ENCODE measurements at places on chromosomes 7 and 10.

DNA sequence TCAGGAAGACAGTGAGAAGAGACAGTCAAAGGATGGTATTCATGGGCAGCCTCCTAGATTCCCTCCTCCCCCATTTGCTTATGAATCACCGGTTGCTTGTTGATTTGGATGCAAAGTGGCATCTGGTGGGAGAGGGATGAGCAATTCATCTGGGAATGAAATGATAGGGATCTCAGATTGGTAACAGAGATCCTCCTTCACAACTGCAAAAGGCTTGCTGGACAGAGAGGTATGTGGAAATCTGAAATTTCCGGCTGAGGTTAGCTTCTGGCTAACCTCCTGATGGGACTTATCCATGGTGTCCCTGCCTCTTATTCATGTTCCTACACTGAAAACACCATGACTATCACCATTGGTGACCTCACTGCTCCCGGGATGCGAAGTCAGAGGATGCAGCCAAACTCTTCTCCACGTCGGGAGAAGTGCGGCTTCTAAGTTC is 48.4 kb upstream of the PODXL start:
- peak; percentile 86 for DNase-seq

- no peak for DNase-seq
Observed at GRCh38 chr7:28999427-28999826, 41.3 kb upstream of the TRIL start.

GRCh38 chr10:66822801-66823200 is 103.0 kb upstream of the LRRTM3 start:
- DNase-seq = no peak

DNA sequence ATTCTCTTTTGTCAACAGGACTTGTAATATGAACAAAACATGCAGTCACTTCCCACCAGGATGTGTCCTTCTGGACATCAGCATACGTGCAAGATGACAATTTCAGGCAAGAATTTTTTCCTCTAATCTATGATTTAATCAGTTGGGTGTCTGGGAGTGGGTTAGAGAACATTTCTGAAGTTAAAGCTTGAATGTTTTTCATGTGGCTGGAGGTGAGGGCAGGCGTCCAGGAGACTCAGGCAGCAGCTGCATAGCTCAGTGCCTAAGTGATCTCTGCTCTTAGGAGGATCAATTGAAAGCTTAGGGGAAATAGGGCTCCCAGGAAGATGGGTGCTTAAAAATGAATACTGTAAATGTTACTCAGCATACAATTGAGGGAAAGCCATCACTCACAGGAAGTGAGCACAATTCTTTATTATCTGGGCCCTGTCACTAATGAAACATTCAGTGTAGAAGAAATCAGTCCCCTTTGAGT is 457.6 kb upstream of the KLF6 start:
- peak; percentile 92 for DNase-seq

- DNase-seq = no peak
Observed at GRCh38 chr10:92678206-92678605, 11.5 kb upstream of the HHEX start.

DNA sequence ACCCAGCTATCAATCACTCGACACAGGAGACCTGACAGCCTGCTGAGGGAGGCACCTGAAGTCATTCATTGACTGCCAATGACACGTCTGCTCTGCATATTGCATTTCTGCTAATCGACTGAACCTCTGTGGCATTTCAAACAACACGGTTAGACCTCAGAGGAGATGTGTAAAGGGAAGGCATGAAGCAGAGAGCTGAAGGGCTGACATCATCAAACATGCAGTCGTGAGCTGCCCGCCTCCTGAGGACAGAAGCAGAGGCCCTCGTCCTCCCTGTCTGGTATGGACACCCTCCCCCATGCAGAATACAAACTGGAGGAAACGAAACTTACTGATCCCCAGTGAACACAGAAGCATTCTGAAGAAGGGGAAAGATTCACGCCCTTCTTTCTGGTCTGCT is 462.6 kb upstream of the MGMT start:
- no peak for DNase-seq

DNA sequence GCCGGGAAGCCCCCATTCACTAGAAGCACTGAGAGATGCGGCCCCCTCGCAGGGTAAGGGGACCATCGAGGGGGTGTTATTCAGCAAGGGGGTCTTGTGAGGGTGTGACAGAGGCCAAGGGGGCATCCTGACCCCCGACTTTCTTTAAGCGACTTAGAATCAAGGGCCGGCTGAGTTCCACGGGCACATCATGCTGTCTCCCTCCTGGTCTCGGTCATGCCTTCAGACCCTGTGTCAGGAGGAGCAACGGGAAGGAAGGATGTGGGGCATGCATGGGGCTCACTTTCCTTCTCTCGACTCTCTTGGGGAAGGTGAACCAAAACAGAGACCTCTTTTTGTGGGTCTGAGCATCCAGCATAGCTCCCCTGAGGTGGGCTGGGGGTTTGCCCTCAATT is 2.5 kb downstream of the ACSL5 start:
- DNase-seq = no peak

DNA sequence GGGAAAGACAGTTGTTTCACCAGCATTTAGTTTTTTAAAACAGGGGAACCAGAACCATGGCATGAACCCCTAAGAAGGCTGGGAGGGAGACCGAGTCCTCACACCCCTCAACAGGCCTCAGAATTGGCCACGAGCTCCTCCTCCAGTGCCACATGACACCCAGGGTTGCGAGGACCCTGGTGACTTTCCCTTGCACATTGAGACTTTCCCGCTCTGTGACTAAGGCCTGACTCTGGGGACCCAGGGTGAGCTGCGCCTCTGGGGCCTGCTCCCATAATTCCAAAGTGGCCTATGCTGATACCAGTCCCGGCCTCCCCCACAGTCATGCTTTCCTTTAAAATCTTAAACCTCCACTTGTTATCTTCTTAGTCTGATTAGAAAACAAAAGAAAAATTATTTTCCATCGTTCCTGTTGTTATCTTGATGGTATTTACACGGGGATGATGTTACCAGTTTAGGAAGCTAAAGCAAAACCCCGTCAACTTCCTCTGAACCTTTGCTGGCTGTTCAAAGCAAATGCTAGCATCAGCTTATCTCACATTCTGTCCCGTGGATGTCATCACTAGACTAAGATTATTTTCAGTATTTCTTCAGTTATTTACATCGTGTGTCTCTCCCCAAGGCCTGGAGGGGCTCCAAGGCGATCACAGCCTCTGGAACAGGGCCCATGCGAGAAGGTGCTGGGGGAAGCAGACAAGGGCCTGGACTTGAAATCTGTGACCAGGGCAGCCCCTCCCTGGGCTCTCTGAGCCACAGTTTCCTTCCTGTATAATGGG is 42.1 kb downstream of the FAM53B start:
- DNase-seq = peak; percentile 85

- peak; percentile 45 for DNase-seq
Observed at GRCh38 chr10:67763499-67764011, 67.6 kb upstream of the CTNNA3 start.

GRCh38 chr7:149872419-149873073 is 1.2 kb upstream of the ATP6V0E2 start:
- DNase-seq = peak; percentile 86

GRCh38 chr10:132617737-132618052 is 80.1 kb downstream of the INPP5A start:
- no peak for DNase-seq

GRCh38 chr10:103548581-103549348 is 55.3 kb downstream of the NEURL1 start:
- DNase-seq = no peak

DNA sequence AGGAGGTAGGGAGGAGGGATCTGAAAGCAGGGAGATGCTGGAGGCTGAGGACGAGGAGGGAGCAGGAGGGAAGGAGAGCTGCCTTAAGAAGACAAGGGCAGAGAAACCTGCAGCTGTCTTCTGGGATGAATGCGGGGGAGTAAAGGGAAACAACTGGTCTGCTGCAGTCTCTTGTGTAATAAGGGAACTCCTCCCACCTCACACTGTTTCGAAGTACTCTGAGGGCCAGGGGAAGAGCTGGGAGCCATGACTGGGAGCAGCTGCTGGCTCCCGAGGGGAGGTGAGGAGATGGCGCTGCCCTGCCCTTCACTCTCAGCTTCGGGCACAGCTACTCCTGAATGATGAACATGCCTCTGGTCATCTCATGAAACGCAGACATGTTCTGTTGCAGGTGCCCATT is 65.1 kb downstream of the CLEC2L start:
- peak; percentile 91 for DNase-seq

DNA sequence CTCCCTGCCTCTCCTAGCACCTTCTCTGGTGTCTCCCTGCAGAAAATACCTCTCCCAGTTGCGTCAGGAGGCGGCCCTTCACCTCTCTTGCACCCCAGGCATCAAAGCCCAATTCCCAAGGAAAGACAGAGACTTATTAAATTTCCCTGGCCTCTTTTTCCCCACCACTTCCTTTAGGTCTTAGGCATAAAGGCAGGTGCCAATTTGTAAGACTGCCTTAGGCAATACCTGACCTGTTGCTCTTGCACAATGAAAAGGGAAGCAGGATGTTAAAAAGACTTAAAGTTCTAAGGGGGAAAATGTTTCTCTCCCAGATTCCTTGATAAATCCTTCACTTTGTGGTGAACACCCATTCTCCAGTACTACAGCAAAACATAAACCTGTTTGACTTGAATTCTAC is 186.7 kb downstream of the SLC25A13 start:
- no peak for DNase-seq

DNA sequence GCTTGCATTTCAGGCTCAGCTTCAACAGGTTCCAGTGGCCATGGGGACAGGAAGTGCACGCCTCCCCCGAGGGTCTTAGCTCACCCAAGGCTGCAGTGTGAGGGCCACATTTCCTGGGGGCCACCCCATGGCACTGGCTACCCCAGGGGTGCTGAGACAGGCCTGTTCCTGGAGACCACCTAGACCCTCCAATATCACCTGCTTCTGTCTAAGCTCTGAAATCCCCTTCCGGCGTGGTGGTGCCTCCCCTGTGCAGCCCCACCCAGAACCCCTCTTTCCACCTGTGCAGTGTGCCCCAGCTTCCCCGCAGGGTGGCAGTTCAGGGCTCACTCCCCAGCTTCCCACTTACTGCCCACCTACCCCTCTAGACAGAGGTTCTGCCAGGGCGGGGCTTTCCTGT is 83.1 kb downstream of the ADARB2 start:
- DNase-seq = no peak

DNA sequence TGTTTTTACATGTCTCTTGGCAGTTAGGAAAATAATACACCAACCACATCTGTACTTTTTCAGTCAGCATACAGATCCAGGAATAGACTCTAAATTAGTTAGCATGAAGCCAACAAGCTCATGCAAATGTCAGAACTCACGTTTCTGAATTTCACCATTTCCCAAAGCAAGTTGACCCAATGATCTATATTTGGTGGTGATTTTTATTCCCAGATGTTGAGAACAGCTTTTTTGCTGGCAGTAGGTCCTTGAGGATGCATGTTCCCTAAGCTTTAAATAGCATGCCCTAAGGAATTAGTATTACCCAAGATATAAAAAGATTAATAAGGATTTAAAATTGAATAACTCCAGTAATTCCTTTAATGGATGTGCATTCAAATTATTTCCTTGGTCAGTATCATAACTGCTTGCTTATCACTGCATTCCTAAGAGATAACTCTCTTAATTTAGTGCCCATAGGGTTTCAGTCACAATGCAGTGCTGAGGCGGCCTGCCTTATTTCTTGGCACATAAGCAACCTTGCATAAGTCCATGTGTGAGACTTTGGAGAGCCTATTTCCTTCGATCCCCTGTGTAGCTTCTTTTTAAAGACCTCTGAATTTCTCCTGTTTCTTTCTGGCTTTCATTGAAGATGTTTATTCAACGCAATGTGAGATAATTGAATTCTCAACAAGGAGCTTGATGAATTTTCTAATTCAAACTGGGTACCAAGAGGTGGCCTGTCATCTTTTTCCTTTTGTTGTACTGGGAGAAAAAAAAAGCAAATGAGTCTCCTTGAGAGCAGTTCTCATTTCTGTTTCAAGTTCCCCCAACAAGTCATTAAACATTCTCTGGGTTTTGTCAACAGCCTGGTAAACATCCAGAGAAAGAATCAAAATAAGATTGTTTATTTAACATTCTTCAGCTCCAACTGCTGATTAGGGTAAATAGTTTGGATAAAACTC is 135.3 kb upstream of the MEOX2 start:
- DNase-seq = peak; percentile 77

DNA sequence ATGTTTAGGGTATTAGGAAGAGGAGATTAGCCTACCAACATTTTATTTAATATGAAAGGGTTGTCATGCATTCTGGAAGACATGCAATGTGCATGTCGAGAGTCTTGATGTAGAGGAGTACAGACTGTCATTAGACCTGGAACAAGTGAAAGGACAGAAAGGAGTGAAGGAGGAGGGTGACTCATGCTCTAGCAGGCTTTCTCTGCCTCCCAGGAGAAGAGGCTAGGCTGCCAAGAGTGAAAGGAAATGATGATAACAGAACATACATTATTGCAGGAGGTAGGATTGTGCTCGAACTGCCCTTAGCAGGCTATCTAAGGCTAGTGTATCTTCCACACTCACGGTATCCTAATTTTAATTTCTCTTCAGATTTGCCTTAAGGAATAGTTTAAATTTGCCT is 228.8 kb downstream of the EXOC4 start:
- DNase-seq = peak; percentile 40

GRCh38 chr7:95105627-95106026 is 198.2 kb downstream of the PPP1R9A start:
- no peak for DNase-seq

DNA sequence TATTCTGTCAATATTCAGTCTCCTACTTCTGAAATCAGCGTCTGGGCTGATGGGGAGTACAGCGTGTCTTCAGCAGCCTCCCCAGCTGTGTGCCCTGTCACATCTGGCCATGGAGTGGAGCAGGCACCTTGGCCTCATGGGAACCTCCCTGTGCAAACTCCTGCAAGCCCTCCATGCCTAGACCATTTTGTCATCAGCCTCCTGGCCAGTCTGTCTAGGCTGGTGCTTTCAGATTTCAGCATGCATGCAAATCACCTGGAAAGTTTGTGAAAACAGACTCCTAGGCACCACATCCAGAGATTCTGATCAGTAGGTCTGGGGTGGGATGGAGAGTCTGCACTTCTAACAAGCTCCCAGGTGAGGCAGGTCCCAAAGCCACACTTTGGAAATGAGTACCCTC is 26.2 kb upstream of the CCSER2 start:
- DNase-seq = no peak

DNA sequence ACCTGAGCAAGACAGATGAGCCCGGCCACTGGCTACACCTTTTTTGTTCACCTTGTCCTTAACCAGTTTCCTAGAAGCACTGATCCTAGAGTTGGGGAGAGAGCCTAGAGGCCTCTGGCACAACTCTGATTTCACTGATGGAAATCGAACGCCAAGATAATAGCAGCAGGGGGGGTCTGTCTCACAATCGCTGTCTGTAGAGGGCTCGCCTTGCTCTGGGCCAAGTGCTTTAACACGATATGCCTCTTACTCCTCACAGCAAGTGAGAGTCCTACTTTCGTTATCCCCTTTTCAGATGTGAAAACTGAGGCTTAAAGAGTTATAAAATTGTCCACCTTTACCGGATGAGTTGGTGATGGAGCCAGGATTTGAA is 472 bp downstream of the RASSF4 start:
- DNase-seq = no peak

DNA sequence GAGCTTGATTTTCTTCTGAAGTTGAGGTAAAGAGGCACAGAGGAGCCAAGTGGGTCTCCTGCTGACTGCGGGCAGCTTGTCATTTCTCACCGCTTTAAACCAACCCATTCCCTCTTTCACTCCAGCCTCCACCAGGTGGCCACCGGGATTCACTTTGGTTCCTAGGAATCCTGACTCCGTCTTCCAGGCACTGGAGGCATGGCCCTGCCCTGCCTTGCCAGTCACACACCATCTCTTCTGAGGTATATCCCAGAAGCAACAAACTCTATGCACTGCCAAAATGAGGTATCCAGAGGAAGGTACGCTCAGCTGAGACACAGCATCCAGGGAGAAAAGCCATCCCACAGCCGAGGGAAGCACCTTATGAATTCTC is 280.8 kb downstream of the TNS3 start:
- no peak for DNase-seq

Data from fibroblast of villous mesenchyme (primary cell).